Stimulated activated naive CD8-positive, alpha-beta T cell treated with anti-CD3 and anti-CD28 coated beads, Interleukin-15, amount 100 ng/mL, for 72 hours (primary cell): ENCODE measurements at places on chromosomes 16 and 17.

DNA sequence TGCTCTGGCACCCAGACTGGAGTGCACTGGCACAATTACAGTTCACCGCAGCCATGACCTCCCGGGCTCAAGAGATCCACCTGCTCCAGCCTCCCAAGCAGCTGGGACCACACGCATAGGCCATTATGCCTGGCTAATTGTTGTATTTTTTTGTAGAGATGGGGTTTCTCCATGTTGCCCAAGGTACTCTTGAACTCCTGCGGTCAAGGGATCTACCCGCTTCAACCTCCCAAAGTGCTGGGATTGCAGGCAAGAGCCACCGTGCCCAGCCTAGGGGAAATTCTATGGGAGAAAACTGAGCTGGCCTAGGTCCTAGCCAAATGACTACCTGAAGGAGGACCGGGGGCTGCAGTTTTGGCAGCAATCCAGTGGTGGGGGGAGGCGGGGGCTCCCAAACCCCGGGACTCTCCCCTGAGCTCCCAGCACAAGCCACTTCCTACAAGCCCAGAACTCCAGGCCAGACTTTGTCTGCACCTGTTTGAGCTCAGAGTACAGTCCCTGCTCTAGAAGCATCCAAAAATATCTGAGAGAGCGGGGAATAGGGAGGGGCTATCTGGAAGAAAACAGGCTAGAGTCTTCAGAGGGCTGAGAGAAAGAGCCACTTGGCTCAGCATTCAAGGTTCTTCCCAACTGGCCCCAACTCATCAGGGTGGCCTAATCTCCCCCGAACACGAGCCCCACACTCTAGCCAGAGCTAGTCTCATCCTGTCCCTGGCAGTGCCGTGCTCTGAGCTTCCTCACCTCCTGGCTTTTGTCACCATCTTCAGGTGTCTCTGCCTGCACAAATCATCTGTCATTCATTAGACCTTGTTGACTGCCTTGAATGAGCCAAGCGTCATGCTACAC is 9.1 kb downstream of the SRL start:
- DNase-seq, result no peak

DNA sequence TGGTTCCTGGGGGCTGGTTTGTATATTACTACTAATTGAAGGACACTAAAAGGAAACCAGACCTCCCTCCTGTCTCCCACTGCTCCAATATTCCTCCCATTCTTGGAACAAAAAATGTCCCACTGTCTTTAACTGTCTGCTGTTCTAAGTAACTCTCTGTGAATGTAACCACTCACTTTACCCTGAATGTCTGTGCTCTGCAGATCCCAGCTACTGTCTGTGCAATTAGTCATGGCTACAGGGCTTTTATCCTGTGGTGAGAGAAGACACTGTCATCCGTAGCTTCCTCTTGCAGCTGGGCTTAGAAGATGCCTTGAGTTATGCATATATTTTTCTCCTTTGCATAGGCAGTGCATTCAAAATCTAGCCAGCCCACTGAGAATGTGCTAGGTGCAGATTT is 853.8 kb downstream of the CDH8 start:
- no peak for DNase-seq

- no peak for DNase-seq
These were observed 2.5 kb downstream of the PSME3 start for GRCh38 chr17:42835732-42836131.

DNA sequence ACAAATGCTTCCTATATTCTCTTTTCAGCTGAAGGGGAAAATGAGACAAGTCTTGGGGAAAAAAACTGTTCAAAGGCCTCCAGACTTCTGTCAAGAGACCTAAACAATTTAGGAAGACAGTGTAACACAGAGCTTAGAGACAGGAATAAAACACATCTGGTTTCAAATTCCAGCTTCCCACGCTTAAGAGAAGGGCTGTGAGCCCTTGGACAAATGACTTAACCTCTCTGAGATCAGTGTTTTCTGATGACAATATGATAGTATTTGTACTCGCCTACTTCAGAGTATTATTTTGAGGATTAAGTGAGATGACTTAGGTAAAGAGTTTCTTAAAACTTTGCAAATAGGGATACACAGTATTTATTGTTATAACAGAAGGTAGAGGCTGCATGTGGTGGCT is 29.5 kb downstream of the SMURF2 start:
- no peak for DNase-seq
